Erythroblast (primary cell): ENCODE measurements at places on chromosomes 3 and 15.

GRCh38 chr15:86197770-86198169 is 118.1 kb downstream of the AGBL1 start:
- DNase-seq = no peak

DNA sequence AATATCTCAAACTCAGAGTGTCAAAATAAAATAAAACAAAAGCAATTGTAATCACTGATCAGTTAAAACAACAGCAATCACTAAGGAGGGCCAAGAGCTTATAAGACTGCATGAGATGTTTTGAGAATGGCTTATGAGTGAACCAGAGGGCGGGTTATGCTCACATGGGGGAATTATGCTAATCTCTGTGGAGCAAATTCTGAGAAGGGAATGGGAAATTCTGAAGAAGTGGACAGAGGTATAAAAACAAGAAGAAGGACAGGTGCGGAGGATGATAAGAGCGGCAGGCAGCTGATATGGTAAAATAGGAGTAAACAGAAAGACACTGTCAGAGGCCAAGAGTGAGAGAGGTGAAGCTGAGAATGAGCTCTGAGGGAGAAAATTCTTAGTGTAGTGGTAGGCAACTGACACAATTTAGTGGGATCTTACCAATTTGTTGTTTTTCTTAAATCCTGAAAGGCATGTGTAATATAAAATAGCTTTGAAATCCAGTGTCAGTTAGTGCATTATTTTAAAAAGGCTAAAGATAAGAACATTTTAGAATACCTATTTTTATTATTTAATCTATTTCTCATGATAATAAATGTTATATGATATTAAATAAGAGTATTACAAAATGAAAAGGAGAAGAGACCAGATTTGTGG is 133.8 kb downstream of the SPATA16 start:
- DNase-seq = peak; percentile 92

GRCh38 chr15:66774001-66774814 is 72.2 kb downstream of the SMAD6 start:
- DNase-seq = peak; percentile 77

- DNase-seq = no peak
These were observed 32.2 kb downstream of the SLC24A1 start for GRCh38 chr15:65653801-65654521.

DNA sequence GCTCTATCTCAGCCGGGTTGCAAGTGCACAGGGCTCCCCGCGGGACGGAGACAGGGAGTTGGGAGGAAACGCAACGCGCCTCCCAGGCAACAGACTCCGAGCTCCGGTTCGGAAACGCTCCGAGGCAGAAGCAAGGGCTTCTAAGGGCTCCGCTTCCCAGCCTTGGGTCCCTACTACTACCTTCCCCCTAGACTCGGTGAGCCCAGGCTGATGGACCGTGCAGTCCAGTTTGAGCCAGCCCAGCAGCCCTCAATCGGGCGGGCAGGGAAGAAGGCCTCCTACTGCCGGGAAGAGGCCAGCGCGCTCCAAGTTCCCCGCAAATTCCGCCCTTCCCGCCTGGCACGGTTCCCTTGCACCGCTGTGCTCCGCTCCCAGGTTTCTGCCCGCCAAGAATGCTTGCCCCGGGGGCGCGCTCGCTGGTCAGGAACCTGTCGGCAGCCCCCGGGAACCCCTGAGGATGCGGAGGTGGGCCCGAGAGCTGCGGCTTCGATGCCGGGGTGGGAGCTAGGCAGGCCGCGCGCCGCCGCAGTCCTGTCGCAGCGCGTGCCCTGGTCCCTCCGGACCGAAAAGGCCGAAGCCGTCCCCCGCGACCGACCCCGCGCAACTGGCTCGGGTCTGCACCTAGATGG is 728 bp downstream of the TRANK1 start:
- peak; percentile 77 for DNase-seq

GRCh38 chr3:101998256-101998926 is 149.1 kb downstream of the NFKBIZ start:
- DNase-seq = no peak

- DNase-seq = no peak
These were observed 4.2 kb downstream of the SLC25A20 start for GRCh38 chr3:48894516-48894915.

- DNase-seq = no peak
These were observed 9.2 kb downstream of the FYCO1 start for GRCh38 chr3:45986303-45986982.

DNA sequence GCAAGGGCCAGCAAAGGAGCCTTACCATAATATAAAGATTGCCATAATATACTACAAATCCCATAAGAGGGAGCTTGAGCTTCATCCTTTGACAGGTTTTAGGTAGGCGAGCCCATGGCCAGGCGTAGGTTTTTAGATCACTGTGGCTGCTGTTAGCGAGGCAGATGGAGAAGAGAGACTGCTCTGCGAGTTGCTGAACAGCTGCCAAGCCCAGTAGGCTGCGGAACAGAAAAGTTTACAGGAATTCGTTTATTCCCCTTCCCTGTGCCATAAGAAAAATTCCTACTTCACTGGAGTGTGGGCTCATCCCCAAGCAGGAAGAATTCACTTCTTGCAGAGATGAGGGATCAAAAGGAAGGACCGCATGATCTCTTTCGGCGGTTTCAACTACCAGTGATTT is 30.5 kb downstream of the TMED3 start:
- DNase-seq = no peak

DNA sequence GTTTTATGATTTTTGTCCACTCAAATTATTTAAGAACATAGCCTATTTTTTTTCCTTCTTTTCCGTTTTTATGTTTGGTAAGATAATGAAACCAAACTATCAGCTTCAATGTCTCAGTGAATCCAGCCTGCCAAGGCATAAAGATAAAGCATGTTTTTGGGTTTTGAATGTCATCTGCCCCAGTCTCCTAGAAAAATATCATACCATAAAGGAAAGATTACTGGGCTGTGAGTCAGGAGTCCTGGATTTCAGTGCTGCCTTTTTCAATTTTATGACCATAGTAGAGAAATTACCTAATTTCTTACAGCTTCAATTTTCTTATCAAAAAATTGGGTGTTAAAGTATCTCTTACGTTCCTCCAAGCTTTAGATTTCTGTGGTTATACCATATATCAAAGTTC is 87.5 kb downstream of the GAP43 start:
- DNase-seq = no peak

DNA sequence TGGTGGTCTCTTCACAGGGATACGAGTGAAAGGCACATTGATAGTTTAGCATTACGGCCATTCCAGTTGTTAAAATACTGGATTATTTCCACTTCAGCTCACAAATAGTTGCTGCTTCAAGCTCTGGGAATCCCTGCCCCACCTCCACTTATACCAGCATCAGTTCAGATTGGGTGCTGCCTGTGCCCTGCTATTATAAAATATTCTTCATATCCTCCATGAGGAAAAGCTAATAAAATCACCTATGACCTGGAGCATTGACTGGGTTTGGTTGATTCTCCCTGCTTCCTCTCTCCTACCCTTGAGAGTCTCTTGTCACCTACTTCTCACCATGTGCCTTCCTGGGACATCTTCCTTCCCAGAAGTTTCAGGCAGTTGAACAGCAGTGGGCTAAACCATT is 529.0 kb downstream of the MCTP2 start:
- no peak for DNase-seq

- peak; percentile 79 for DNase-seq
These were observed 768 bp downstream of the UBXN7 start for GRCh38 chr3:196431181-196432136.

- no peak for DNase-seq
These were observed 53.8 kb upstream of the PLAAT1 start for GRCh38 chr3:193187070-193187722.

DNA sequence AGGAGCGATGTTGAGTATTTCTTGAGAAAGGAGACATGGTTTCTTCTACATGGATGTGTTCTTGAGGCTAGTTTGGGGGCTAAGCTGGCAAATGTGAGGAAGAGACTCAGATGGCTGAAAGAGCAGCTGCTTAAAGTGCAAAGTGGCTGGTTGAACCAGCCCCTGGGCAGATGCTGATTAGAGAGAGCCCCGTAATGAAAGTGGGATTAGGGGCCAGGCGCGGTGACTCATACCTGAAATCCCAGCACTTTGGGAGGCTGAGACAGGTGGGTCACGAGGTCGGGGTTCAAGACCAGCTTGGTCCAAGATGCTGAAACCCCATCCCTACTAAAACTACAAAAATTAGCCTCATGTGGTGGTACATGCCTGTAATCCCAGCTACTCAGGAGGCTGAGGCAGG is 75.0 kb upstream of the GCNT3 start:
- DNase-seq = no peak

DNA sequence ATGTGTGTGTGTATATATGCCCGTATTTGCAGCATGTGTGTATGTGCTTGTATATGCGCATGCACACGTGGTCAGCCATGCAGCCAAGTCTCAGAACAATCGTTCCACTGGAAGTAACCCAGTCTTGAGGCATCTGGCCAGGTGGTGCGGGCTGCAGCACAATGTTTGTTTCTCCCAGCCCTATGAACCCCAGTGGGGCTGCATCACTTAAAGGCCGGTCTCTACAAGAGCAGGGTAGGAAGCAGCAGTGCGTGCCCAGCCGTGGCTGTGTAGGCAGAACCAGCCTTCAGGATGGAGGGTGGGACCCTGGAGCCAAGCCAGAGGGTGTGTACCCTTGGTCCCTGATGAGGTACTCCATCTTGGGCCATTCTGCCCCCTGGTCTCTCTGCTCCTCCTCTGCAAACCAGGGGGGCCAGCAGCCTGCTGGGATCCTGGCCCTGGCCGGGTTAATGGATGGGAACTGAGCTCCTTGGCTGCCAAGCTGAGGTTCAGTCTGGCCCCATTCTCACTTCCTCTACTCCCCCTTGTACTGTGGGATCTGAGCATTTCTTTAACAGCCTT is 11.8 kb downstream of the KLF13 start:
- DNase-seq = peak; percentile 36

DNA sequence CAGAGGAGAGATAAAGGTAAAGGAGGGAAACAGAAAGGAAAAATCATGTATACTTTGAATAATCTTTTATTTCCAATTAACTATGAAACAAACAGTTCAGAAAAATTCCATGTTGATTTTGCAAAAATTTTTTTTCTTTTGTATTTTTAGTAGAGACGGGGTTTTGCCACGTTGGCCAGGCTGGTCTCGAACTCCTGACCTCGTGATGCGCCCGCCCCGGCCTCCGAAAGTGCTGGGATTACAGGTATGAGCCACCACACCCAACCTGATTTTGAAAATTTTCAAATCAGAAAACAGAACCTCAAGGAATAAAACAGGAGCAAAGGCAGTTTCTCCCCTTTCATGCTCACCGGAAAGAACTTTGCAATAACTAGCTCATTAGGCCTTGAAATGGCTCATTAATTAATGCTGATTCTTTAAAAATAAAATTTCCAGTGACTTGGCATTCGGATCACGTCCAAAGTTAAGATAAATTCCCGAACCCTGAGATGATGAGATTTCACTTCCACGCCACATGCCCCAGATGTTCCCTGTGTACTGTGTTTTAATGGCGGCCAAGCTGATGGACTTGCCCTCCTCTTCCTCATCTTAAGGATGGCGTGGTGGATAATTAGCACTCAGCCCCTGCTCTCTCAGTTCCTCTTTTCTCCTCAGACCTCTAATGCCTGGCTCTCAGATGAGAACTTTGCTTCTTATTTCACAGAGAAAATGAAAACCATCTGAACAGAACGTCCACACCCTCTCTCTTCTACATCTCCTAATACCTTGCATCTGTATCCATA is 10.8 kb downstream of the BCL2L10 start:
- DNase-seq = no peak

- no peak for DNase-seq
These were observed 175.7 kb downstream of the KLHL25 start for GRCh38 chr15:85618956-85619491.
